ENCODE measurements at places on chromosomes 6 and 20.

DNA sequence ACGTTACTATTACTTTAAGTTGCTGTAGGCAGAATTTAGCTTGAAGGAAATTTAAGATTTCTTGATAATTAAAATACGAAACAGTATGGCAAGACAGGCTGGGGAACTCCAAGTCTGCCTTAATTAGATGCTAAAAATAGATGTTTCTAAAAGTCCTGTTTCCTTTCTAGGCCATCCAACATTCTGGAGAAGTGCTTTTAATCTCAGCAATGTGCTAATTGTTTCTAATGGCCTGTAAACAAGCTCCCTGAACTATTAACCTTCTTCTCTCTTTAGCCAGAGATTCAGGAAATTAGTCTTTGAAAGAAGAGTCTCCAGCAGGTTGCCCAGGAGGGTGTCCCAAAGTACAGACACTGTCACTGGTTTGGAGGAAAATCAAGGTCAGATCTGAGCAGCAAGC lies 677.3 kb upstream of the AGPAT4 start:
- DNase-seq = no peak

- DNase-seq = peak; percentile 7
These were observed 50.6 kb upstream of the SLC32A1 start for GRCh38 chr20:38673725-38674091.

DNA sequence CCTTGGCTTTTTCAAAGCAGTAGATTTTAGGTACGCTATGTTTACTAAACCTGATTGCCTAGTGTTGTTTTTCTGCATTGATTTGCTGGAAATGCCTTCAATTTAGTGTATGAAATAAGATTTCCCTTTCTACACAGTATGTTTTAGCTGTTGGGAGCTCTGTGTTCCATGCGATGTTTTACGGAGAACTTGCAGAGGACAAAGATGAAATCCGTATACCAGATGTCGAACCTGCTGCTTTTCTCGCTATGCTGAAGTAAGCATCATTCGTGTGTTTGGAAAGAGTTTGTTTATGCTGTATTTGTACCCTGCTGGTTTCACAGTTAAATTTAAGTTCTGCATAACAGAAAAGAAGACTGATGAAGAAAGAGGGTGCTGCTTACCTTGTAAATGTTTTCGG lies 1.9 kb downstream of the BTBD3 start:
- DNase-seq = no peak

DNA sequence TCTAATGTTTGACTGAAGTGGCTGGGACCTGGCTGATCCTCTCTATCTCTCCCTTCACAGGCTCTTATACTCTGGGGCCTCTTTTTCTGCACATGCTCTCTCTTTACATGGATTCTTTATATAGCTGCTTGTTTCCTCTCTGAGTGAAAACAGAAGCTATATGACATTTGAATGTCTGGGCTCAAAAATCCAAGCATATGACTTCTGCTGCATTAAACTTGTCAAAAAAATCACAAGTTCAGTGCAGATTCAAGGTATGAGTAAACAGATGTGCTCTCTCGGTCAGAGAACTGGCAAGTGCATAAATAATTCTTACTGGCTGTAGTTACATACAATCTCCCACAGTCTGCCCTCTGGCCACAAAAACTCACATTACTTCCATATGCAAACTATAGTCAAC lies 96.6 kb downstream of the LCA5 start:
- DNase-seq = no peak

DNA sequence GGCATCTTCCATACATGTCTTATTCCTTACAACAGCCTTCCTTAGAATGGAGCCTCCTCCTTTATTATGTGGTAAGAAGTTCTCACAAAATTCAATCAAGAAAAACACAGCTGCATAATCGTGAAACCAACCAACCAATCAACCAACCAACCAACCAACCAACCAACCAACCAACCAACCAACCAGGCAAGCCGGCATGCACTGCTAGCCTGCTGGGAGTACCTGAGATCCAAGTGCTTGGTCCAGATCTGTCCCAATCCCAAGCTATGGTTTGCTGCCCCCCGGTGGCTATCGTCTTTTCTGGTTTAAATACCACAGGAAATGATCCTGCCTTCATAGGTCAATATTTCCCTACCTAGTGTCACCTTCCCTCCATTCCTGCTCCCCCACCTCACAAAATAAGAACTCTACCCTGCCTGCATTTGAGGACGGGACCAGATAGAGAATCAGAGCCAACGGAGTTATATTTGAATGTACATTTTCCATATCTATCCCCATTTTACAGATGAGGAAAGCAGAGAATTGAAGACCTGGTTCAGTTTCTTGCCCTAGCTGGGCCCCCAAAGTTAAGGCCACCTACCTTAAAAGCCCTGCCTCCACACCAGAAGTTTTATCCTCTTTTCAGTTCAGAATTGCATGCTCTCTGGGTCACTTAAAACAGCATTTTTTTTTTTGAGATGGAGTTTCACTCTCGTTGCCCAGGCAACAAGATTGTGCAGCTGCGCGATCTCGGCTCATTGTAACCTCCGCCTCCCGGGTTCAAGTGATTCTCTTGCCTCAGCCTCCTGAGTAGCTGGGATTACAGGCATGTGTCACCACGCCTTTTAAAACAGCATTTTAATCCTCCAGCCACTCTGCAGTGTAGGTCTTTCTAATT lies 27.1 kb downstream of the RAB44 start:
- DNase-seq = peak; percentile 73

GRCh38 chr6:150050846-150051245 lies 18.1 kb downstream of the ULBP3 start:
- no peak for DNase-seq

DNA sequence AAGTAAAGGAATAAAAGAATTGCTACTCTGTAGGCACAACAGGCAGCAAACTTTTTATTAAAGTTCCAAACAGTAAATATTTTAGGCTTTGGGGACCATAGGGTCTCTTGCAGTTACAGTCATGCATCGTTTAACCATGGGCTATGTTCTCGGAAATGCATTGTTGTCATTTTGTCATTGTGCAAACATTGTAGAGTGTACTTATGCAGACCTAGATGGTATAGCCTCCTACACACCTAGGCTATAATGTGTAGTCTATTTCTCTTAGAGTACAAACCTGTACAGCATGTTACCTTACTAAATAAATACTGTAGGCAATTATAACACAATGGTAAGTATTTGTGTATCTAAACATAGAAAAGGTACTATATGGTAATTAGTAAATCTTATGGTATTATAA lies 54.7 kb downstream of the CDS2 start:
- DNase-seq = no peak

DNA sequence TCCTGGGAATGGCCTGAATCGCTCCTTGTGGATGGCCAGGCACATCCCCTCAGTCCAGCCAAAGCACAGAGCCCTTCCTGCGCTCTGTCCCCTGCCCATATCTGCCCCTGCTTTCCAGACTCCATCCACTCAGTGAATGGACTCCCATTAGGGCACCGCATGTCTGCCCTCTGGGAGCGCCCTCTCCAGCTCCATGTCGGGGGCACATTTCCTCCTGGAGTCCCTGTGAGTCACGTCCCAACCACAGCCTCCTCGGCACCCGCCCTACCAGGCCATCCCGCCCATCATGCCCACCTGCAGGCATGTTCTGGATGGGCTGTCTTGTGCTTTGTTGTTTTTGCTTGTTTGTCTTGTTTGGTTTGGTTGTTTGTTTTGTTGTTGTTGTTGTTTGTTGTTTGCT lies 96.8 kb downstream of the PSMB1 start:
- no peak for DNase-seq

DNA sequence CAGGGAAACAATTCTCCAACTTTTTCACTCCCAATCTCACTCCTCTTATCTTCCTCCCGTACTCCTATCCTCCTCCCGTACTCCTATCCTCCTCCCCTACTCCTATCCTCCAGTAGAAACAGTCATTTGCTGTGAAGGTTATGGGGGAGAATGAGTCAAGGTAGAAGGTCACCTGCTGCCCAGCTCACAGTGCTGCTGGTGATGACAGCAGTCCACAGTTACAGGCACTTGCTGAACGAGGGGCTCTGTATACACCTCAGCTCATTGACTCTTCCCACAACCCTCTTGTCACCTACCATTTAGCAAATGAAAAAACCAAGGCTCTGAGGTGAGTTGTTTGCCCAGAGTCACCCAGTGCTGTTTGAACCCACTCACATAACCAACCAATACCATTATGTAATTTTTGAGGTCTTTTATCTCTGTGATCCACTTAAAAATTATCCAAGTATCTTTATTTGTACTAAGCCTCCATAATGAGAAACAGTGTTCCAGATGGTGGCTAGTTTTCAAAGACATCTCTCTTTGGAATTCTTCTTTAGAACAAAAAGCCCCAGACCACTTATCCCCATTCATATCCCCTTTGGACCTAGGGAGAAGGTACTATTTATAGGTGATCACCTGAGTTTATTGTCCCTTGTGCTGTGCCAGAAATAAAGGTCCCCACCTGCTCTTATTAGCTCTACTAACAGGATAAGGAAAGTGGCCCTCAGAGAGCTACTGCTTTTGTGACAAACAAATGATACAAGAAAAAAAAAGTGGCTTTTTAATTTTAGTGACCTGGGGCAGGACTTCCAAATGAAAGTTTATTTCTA lies 53.2 kb downstream of the PTPN1 start:
- no peak for DNase-seq

- no peak for DNase-seq
These were observed 15.0 kb upstream of the ABHD16B start for GRCh38 chr20:63846128-63846771.

DNA sequence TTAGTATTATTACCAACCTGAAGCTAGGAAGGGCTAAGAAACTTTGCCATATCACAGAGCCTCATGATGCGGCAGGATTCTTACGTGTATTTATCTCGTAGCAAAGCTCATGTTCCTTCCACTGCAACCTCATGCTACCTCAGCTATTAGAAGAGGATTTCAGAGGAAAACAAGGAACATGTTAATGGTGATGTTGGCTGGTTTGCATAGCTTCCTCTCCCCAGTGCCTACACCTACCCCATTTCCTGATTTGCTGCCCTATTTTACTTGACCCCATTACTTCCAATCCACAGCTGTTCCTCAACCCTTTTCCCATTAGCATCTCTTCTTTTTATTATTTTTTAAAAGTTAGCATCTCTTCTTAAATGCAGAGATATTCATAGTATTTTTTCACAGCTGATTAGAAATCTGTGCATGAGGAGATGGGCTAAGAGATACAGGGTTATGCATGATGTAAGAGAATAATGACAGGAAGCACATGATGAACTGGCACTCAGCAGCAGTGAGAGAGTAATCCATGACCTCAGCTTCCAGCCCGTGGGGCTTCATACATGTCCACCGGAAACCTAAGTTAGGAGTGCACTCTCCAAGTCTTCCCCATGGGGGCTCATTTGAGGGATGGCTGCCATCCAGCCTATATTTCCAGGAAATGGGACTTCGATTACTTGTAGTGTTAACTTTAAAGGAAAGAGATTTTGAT lies 106.1 kb upstream of the ASF1A start:
- DNase-seq = no peak

GRCh38 chr6:40796260-40797221 lies 209.4 kb upstream of the LRFN2 start:
- no peak for DNase-seq

GRCh38 chr20:48965189-48965910 lies 43.8 kb downstream of the ARFGEF2 start:
- DNase-seq = no peak

GRCh38 chr6:16466800-16467553 lies 228.6 kb downstream of the GMPR start:
- DNase-seq = no peak

DNA sequence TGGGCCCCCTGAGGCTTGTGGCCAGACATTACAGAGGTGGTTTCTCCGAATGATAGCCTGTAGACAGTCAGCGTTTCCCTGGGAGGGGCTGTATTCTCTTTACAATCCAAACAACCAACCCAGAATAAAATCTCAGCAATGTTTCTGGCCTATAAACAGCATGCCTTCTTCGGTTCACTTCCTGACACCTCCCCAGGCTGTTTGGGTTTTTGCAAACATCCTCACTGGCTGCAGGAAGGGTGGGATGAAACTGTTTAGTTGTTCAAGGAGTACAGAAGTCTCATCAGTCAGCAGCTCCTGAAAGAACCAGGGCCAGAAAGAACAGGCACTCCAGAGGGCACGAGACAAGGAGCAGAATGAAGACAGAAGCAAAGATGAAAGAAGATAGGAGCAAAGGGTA lies 350.0 kb downstream of the QKI start:
- no peak for DNase-seq

DNA sequence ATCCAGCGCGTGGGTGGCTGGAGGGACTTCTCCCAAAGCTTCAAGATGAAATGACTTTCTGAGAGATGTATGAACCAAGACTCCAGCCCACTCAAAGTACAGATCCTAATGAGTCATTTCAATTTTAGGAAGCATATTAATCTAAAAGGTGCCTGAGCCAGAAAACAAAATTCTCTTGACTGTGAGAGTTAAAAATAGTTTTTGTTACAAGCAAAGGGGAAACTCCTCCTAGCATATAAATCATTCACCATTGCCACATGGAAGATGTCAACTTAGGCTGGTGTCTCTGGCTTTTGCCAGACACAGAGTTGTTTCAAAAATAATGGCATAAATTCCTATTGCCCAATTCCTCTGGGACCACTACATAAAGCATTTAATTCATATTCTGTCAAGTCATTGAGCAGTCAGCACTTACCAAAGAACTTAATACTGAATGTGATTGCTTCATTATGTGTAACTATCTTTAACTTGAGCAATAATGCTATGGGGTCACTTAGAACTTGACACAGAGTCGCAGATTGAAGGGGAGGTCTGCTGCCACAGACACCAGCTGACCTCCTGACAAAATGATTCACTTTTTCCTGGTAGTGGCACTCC lies 280.6 kb downstream of the SLC35F1 start:
- no peak for DNase-seq

- peak; percentile 45 for DNase-seq
These were observed 31.1 kb downstream of the NTSR1 start for GRCh38 chr20:62739581-62740285.

DNA sequence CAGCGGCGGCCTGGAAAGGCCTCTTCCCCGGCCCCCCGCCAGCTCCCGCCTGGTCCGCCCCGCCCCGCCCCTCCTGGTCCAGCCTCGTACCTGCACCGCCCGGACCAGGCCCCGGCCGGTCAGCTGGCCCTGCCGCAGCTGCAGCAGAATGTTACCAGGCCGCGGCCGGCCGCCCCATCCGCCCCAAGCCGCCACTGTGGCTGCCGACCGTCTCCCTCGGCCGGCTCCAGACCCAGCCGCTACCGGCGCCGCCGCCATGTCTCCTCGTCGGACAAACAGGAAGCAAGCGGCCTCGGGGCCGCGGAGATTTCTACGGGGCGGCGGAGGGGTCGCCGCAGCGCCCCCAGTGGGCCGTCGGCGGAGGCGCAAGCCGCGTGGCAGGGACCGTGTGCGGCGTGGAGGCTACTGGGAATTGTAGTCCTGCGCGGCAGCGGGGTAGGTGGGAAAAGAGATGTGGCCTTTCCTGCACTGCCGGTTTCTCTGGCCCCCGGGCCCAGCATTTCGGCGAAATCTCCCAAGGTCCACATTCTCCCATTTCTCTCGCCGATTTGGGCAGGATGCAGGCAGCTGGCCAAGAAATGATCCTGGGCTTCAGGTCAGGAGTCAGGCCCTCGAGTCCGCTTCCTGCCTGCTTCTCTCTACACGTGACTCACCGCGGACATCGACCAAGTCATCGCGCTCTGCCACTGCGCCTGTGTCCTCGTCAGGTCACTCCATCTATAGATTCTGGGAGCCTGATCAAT lies at the start of gene TRPC4AP:
Gene TRPC4AP (minus strand): TSS at position 284 of the 743 bp plus-strand sequence. CDS start 26 bp downstream, at position 258.
- DNase-seq = peak; percentile 87

GRCh38 chr6:45617441-45617840 lies 239.7 kb upstream of the SUPT3H start:
- DNase-seq = no peak
